ENCODE measurements at places on chromosomes 6 and 20. TPM values are rescaled to one million over a fixed set of nuclear protein-coding genes. Genes with fewer than 3 reads are reported as not detected.

The PRL gene
- total RNA-seq: not detected

- DNase-seq: peak; percentile 41
- peaks cover 7% of the 10 kb centered on the region for H3K27me3 ChIP-seq
- H3K36me3 ChIP-seq: no peaks in the 10 kb centered on the region
- H3K4me3 ChIP-seq: peak overlapping the region; percentile 14
These were observed 125.2 kb upstream of the RALGAPA2 start for GRCh38 chr20:20837574-20838021.

DNA sequence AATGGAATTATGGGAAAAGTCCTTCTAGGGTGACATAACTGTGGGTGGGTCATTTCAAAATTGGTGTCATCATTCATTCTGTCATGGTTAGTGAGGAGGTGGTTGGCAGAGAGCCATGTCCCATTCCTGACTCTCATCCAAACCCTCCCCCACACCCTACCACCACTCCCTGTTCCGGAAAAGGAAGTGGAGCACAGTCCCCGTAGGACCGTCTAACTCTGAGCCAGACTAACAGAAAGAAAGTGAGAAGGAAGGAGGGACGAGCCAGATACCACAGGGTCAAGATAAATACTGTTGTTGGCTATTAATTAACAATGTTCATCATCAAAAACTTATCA, 4.8 kb downstream of the TRIM10 start:
- DNase-seq: peak; percentile 38
- no peak overlapping the region for H3K27ac ChIP-seq
- H3K4me3 ChIP-seq: no peak overlapping the region
- no peaks in the 10 kb centered on the region for H3K27me3 ChIP-seq
- no peaks in the 10 kb centered on the region for H3K36me3 ChIP-seq

- H3K36me3 ChIP-seq: no peaks in the 10 kb centered on the region
- H3K4me3 ChIP-seq: no peak overlapping the region
- no peak for DNase-seq
- H3K4me1 ChIP-seq: no peaks in the 10 kb centered on the region
These were observed 78.4 kb downstream of the OPRM1 start for GRCh38 chr6:154117485-154117884.

GRCh38 chr20:1721687-1722512, 64.3 kb upstream of the SIRPG start:
- H3K4me1 ChIP-seq: no peaks in the 10 kb centered on the region
- no peak for DNase-seq
- no peak overlapping the region for H3K27ac ChIP-seq
- H3K27me3 ChIP-seq: peaks cover 10% of the 10 kb centered on the region
